ENCODE measurements at places on chromosomes 3 and 15. TPM values are rescaled to one million over a fixed set of nuclear protein-coding genes. Genes with fewer than 3 reads are reported as not detected.

GRCh38 chr15:40333922-40334492 lies 6.7 kb downstream of the CCDC9B start:
- peak; percentile 60 for DNase-seq

- DNase-seq, result no peak
Measured at GRCh38 chr15:94704421-94704820, 473.1 kb downstream of the MCTP2 start.

- no peak for DNase-seq
Measured at GRCh38 chr15:75178938-75179745, 22.5 kb upstream of the C15orf39 start.

The ZKSCAN7 gene
- 3.0 TPM for polyA plus RNA-seq
